ENCODE measurements at places on chromosomes 1 and 21.

DNA sequence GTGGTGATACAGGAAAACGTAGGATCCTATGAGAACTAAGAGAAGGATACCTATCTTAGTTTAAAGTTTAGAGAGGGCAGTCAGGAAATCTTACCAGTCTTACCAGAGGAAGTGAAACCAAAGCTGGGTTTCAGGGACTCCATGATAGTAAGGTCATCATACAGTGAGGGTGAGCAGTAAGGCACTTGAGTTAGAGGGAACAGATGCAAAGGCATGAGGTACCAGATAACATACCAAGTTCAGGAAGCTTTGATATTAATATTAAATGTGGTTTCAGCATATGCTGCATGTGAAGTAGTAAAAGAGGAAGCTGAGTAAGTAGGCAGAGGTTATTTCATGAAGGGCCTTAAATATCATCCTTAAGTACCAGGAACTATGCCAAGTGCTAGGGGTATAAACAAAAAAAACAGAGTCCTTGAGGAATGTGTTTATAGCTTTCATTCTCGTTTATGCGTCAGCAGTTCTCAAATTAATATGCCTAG is 16.9 kb downstream of the ATG4C start:
- no peak for DNase-seq

DNA sequence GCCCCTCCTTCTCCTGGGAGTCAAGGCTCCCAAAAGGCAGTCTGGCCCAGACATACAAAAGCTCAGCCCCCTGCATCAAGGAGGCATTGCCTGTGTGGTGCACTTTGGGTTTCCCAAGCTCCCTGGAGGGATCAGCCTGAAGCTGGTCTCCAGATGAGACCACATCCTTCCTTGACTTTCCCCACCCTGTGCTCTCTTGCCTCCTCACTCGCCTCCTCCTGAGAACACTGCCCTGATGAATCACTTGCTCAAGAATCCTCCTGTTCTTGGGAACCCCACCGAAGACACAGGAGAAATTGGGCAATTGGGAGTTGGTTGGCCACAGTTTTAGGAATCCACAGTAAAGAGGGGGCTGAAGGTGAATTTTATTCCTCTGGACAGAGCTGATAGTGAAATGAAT is 34.8 kb upstream of the LYST start:
- no peak for DNase-seq

DNA sequence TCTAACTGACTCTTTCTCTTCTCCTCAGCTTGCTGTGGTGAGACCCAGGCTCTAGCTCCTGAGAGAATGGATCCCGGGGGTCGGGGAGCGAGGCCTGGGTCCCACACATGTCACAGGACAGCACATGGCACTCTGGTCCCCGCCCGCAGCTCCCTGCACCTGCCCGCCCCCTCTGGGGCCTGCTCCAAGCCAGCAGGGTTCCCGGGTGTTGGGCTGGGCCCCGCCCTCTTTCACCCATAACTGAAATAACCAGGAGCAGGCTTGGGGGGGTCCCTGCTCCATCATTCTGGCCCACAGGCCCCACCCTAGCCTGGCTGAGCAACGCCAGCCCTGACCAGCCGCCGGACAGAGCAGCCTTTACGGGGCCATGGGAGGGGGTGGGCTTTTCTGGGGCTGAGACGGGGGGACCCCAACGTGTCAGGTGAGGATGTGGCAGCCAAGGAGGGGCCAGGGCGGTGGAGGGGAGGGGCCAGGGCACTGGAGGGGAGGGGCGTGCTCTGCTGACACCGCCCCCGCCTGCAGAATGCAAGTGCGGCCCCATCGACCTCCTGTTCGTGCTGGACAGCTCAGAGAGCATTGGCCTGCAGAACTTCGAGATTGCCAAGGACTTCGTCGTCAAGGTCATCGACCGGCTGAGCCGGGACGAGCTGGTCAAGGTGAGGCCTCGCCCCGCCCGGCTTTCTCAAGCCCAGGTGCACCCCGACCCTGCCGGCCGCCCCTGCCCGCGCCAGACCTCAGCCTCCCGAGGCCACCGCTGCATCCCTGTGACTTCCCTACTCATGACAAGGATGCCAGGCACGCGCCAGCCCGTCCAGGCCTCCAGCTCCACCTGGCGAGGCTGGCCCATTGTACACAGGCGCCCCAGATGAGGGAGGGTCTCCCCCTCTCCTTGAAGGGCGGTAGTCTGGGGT is 19.4 kb downstream of the COL6A1 start:
- no peak for DNase-seq

DNA sequence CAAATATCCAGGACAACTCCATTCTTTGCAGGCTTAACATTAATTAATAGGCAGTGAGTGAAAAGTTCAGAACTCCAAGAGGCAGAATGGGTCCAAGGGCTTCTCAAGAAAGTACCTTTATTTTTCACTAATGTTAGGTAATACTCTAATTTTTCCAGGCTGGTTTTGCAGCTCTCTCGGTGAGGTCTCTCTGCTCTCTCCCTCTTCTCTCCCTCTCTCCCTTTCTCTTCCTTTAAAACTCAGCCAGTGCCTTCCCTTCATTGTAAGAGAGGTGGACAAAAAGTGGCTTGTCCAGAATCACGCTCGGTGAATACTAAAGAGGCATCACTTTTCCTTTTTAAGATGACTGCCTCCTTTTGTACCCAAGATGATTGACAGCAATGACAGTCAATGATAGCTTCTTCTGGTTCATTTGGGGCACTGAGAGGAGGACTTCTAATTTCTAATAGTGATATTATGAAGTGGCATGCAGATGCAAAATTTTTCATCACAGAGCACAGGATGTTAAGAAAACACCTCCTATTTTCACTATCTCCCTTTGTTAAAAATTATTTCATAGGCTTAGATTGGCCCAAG is 1.3 kb upstream of the CHI3L1 start:
- DNase-seq = no peak

- DNase-seq = no peak
Observed at GRCh38 chr21:34307991-34308532, 55.7 kb upstream of the KCNE2 start.

DNA sequence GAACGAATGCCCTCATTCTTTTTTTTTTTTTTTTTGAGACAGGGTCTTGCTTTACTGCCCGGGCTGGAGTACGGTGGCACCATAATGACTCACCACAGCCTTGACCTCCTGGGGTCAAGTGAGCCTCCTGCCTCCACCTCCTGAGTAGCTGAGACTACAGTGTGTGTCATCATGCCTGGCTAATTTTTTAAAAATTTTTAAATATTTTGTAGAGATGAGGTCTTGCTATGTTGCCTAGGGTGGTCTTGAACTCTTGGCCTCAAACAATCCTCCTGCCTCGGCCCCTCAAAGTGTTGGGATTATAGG is 69.4 kb downstream of the ALG14 start:
- no peak for DNase-seq

- peak; percentile 54 for DNase-seq
Observed at GRCh38 chr1:10635085-10635896, 160.5 kb downstream of the PEX14 start.

DNA sequence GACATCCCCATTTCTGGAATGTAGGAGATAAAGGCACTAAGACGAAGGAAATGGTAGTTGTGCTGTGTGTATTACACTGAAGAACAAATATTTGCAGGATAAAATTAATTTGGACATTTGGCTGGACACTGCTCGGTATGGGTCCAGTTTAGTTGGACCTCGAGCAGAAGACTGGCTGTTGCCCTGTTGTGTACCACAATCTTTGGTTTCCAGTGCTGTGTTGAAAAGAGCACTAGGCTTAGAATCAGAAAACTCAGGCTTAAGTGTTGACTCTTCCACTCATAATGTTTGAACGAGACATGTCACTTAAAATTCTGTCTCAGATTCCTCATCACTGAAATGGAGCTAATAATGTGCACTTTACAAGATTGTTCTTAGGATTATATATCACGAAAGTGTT is 1.2 kb upstream of the ARPC5 start:
- no peak for DNase-seq

DNA sequence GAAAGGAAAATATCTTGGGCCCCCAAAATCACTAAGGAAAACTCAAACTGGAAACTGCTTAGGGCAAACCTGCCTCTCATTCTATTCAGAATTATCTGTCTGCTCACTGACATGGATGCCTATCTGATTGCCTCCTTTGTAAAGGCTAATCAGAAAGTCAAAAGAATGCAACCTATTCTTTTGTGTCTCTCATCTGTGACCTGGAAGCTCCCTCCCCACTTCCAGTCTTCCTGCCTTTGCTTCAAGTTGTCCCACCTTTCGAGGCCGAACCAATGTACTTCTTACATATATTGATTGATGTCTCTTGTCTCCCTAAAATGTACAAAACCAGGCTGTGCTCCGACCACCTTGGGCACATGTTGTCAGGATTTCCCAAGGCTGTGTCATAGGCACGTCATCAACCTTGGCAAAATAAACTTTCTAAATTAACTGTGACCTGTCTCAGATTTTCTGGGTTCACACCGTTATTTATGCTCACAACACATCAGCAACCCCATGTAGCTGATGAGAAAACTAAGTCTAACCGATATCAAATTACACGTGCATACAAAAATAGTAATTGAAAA is 302.3 kb upstream of the NRIP1 start:
- no peak for DNase-seq

DNA sequence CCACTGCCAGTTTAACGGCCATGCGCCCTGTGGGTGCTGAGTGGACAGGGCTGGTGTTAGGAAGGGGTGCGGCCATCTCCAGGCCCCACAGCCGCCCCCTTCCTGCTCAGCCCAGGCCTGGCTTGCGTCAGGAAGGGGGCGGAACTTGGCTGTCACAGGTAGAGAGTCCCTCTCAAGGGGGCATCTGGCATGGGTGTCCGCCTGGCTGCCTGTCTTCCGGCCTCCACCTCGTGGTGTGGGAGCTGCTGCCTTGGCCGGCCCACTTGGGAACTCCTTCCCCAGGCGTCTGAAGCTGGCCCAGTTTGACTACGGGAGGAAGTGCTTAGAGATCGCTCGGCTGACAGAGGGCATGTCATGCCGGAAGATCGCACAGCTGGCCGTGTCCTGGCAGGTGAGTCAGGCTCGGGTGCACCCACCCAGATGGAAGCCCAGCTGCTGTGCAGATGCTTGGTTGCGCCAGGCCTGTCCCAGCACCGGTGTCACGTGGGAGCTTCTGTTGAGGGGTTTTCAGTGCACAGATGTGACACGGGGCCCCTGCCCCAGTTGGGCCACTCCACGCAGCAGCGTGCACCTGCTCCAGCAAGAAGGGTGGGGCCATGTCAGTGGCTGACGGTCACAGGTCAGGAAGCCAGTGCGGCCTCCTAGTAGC is 9.1 kb upstream of the ATAD3B start:
- no peak for DNase-seq

- DNase-seq = no peak
Observed at GRCh38 chr1:69567652-69568420, at the start of gene LRRC7. Gene LRRC7, plus strand, starts transcription at chr1:69567922. Its CDS starts 718 bp downstream, at chr1:69568640.

GRCh38 chr1:155250633-155251449 is 4.4 kb downstream of the ENTREP3 start:
- no peak for DNase-seq

GRCh38 chr1:157139052-157139715 is 989 bp upstream of the ETV3 start:
- DNase-seq = no peak

DNA sequence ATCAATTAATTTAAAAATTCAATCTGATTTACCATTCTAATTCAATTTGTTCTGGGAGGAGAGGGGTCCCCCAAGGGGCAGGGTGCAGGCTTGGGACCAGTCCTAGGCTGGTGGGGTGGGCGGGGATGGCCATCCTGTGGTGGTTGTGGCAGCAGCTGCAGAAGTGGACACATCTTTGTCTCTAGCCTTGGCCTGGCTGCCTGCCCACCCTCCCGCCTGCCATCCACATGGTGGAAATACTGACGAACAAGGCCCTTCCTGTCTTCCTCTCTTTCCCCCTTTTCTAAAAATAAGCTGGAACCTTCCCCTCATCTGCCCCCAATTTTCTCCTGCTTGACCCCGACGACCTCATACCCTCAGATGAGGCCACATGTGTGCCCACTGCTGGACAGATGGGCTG is 130.9 kb downstream of the FOXD2 start:
- DNase-seq = no peak

Data from LNCaP clone FGC (cell line).